Effector CD4-positive, alpha-beta T cell (primary cell): ENCODE measurements at places on chromosomes 4 and X.

DNA sequence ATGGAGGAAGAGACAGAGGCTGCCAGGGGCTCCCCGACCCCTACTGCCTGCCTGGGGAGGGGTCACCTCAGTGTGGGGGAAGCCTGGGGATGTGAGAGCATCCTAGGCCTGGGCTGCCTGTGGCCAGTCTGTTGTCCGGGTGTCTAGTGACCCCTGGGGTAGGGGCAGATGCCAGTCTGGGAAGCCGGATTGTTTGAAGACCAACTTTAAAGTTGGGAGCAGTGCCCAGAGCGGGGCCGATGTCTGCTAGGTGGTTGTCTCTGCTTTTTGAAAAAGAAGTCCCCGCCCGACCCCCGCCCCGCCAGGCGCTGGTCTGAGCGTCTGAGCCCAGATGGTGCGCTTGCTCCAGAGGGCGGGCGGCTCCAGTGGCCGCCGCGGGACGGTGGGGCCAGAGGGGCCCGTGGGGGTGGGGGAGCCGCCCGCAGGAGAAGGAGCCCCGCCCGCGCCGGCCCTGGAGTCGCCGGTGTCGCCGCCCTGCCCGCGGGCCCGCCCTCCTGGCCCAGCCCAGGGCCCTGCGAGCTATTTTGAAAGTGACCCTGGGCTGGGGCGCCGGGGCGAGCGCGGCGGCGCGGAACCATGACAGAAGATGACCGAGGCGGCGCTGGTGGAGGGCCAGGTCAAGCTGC is at the start of gene DOK7:
TSS of gene DOK7 (plus strand) at position 517 of the 626 bp plus-strand sequence. CDS start at position 587, 70 bp downstream.
- DNase-seq, result no peak

- DNase-seq, result no peak
Measured at GRCh38 chr4:90648311-90648710, 521.1 kb downstream of the CCSER1 start.

GRCh38 chrX:133375615-133376340 is 39.5 kb downstream of the GPC4 start:
- no peak for DNase-seq

- no peak for DNase-seq
Measured at GRCh38 chr4:129140521-129140920, 44.6 kb downstream of the C4orf33 start.

- no peak for DNase-seq
Measured at GRCh38 chr4:186669735-186670134, 53.9 kb downstream of the FAT1 start.

- no peak for DNase-seq
Measured at GRCh38 chr4:154478128-154478527, 13.5 kb downstream of the DCHS2 start.

DNA sequence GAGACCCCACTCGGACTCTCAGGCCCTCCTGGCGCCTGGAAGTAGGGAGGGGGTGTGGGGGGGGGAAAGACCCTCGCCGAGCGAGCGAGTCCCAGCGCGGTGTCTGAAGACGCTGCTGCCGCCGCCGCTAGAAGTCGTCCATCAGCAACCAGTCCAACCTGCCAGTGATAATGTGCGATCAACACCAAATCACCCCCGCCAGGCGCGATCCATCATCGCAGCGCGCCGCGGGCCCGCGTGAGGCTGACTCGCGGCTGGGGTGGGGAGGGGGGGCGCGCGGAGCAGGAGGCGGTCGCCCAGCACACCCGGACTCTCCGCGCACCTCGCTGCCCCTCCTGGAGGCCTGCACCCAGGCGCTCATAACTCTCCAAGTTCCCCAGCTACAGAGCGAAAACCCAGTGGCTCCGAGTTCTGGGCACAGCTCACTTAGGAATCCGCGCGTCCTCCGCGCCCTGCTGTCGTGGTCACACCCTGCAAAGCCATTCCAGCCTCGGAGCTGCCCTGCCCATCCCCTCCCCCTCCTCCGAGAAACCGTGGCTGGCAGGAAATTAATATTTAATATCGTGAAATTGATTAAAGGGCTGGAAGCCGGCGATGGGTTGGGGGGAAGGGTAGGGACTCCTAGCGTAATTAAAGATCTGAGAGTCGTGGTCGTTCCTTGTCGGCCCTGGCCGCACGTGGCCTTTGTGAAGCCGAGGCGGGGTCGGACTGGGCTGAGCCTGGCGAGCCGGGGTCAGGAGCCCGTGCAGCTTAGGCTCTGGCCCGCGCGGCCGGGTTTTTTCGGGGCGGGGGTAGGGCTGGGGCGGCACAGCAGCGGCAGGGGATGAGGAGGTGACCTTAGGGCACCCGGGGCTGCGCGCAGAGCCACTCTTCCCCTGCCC is 58.1 kb upstream of the BCOR start:
- no peak for DNase-seq

DNA sequence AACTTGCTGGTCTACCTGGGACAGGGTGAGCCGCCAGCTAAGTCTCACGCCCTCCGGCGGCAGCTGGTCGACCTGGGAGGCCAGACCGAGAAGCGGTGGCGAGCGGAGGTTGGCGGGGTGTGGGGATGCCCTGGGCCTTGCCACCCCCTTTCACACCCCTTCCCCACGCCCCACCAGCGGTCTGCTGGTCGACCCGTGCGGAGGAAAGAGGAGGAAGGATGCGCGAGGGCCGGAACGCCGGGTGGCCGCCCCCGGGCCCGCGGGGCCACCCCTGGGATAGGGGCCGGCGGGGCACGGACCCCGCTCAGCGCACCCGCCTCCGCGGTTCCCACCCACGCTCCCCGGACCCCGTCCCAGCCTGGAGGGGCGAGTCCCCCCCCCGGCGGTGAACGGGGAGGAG is 28.3 kb upstream of the DCAF12L1 start:
- no peak for DNase-seq

- no peak for DNase-seq
Measured at GRCh38 chr4:95027905-95028618, 270.3 kb downstream of the BMPR1B start.

- DNase-seq, result no peak
Measured at GRCh38 chr4:139957065-139957464, 196.9 kb downstream of the MAML3 start.

DNA sequence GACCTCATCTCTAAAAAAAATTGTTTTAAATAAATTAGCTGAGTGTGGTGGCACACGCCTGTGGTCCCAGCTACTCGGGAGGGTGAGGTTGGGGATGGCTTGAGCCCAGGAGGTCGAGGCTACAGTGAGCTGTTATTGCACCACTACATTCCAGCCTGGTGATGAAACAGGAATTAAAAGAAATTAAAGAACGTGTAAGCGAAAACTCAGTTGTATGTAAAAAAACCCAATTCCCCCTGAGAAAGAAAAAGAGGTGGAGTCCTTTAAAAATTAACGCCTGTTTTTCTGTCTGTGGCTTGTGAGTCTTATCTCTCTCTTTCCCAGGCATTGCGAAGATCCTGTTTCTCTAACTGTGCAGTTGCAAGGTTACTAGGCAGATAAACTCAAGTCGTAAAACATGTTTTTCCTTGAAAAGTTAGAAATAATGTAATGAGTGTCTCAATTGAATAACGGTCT is 22.1 kb downstream of the EPGN start:
- DNase-seq, result no peak

GRCh38 chr4:121192480-121192879 is 28.4 kb upstream of the TNIP3 start:
- no peak for DNase-seq

- no peak for DNase-seq
Measured at GRCh38 chr4:13159041-13159620, 325.0 kb downstream of the RAB28 start.

- DNase-seq, result no peak
Measured at GRCh38 chr4:38769857-38770256, 12.9 kb downstream of the TLR10 start.

DNA sequence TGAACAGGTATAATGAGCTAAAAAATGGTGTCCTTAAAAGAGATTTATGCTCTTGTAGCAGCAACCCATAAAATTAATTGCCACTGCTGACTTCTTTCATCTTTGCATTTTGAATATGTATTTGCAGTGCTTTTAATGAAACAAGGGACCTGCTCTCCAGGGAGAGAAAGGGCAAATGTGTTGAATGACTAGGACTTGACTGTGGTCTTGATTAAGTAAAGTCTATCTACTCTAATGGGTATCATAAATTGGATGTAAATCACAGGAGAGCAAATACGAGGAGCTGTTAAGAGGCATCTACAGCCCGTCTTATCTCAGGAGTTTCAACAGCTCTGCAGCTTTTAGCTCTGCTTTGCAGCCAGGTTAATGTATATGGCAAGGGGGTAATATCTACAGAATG is 216.4 kb downstream of the PALLD start:
- no peak for DNase-seq

DNA sequence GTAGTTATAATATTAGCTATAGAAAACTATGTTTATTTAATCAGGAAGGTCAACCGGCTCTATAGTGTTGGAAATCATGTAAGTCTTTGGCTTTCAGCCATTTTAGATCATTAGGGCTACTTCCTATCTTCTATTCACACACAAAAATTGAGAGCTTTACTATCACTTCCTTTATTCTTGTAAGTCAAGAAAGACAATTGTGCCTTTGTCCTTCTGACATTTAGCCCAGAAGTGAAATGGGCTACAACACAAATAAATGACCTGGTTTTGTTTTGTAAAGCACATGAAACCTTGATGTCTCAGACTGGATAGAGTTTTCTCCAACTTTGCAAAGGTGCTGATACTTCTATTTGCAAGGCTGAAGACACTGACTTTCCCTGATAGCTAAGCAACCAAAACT is 122.4 kb upstream of the ACSL4 start:
- no peak for DNase-seq

DNA sequence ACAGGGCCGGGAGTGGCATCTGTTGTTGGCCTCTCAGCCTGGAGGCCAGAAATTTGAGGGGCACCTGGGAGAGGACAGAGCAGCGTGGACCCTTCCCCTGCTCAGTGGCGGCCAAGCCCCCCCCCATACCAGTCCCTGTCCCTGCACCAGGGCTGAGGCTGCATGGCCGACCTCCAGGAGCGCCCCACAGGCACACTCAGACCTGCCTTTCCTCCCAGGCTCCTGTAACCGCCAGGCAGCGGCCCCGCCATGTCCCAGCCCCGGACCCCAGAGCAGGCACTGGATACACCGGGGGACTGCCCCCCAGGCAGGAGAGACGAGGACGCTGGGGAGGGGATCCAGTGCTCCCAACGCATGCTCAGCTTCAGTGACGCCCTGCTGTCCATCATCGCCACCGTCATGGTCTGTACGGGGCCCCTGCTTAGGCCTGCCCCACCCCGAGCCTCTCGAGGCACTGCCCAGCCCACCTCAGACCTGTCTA is 15.3 kb downstream of the TMEM175 start:
- DNase-seq, result no peak

GRCh38 chrX:136546371-136546781 is 14.4 kb downstream of the VGLL1 start:
- DNase-seq, result no peak
